AG10803 (cell line): ENCODE measurements at places on chromosomes 13 and 19.
A peak's percentile ranks its signal among the peaks of the same experiment; 100 is the strongest.

GRCh38 chr13:25701304-25701703 lies 329.5 kb downstream of the ATP8A2 start:
- DNase-seq = no peak

- DNase-seq = no peak
Measured at GRCh38 chr19:30106417-30107095, 164.5 kb downstream of the URI1 start.

DNA sequence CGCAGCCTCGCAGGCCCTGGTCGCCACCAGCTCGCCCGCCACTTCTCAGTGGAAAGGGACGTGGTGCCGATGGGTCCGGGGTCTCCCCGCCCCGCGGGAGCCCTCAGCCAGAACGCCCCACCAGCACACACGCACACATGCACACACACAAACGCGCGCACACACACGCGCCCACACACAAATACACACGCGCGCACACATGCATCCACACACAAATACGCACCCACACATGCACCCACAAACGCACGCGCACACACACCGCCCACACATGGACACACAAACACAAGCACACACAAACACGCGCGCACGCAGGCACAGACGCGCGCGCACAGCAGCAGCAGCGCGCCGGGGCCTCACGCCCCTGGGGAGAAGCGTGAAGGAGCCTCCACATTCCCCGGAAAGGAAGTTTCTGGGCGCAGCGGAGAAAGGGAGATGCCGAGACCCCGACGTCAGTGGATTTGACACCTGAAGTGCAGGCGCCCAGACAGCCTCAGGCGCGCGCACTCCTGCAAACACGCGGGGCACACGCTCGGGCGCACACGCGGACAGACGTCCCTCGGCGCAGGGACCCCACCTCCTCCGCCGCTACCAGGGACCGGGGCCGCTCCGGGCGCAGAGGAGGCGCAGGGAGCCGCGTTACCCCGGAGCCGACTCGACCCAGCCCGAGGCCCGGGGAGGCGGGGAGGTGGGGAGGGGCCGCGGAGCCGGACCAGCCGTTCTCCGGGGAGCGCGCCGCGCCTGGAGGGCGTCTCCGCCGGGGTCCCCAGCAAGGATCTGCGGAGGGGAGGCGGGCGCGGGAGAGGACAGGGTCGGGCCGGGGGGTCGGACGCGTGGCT lies 622 bp downstream of the RASA3 start:
- DNase-seq = peak; percentile 36

DNA sequence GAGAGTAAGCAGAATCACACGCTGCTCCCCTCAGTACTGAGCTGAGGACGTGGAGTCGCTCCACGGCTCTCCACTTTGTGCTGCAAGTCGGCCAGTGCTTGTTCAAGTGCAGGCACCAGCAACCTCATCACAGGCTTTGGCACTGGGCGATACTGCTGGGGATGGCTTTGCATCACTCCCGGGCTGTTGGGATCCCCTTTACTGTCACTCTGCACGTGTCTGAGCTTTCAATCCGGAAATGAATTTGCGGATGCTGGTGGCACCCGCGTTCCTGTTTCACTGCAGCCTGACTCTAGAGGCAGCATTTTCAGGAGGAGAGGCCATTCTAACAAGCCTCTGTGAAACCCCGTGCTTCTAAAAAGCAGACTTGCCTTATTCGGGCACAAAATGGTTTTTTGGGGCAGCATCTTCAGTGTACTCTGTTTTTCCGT lies 19.1 kb downstream of the SMARCA4 start:
- no peak for DNase-seq

- DNase-seq = no peak
Measured at GRCh38 chr13:48161530-48162179, 66.8 kb upstream of the MED4 start.

DNA sequence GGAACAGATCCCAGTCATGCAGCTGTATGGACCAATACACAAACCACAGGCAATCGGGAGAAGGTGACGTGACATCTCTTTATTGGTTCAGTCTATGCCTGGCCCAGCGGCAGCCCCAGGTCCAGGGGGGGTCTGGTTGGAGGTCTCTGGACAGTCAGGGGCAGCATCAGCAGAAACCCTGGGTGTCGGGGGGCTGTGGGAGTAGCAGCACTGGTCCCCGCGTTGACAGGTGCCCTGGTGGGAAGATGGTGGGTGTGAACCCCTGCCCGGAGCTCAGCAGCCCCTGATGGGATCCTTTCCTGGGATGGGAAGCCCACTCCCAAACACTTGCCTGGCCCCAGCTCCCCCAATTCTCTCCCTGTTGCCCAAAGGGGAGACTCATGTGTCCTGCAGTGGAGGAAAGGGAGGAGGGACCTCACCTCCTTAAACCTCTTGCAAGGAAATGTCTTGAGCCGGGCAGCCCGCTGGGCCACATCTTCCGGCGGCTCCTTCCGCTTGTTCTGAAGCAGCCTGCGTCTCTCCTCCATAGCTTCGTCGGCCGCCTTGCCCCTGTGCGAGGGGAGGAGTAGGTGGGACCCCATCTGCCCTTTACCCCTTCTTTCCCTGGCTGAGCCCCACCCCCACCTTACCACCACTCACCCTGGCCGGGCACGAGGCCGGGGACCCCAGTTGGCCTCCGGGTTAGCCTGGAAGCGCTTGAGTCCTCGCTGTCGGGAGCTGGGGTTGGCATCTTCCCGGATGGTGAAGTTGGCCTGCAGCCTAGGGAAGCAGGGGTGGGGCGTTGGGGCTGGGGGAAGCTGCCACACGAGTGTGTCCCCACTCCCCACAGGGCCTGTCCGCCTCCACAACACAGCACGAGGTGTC lies 2.4 kb upstream of the LYL1 start:
- DNase-seq = no peak

DNA sequence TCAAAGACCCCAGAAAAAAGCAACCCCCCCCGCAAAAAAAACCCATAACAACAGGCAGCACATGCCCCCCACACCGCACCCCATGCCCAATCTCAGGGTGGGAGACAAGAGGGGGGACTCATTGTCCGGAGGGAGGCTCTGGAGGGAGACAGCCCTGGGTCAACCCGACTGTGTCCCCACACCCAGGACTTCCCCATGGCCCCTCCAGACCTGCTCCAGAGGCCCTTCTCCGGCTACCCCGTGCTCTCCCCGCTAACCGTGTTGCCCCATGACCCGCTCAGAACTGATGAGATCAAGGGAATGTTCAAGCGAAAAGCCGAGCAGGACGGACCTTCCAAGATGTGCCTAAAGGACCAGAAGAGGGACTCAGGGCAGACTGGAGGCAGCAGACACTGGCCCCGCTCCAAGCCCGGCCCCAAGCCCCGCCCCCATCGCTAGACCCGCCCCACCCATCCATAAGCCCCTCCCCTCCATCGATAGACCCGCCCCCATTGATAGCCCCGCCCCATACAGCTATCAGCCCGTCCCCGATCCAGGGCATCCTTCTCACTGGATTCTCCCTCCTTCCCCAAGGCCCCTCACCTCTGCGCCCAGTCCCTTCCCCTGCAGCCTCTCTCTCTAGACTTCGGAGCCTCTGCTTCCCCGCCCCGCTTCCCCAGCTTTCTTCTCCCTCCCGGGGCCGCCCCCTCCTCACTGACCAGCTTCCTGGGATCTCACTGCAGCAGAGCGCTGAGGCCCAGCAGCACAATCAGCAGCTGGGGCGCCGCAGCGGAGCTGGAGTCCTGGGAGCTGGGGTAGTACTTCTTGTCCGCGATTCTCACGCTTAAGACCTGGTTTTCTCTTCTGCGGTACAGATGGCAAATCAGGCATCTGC lies 2.2 kb downstream of the BST2 start:
- DNase-seq = no peak

- DNase-seq = no peak
Measured at GRCh38 chr13:45889590-45890243, 38.2 kb upstream of the SIAH3 start.

DNA sequence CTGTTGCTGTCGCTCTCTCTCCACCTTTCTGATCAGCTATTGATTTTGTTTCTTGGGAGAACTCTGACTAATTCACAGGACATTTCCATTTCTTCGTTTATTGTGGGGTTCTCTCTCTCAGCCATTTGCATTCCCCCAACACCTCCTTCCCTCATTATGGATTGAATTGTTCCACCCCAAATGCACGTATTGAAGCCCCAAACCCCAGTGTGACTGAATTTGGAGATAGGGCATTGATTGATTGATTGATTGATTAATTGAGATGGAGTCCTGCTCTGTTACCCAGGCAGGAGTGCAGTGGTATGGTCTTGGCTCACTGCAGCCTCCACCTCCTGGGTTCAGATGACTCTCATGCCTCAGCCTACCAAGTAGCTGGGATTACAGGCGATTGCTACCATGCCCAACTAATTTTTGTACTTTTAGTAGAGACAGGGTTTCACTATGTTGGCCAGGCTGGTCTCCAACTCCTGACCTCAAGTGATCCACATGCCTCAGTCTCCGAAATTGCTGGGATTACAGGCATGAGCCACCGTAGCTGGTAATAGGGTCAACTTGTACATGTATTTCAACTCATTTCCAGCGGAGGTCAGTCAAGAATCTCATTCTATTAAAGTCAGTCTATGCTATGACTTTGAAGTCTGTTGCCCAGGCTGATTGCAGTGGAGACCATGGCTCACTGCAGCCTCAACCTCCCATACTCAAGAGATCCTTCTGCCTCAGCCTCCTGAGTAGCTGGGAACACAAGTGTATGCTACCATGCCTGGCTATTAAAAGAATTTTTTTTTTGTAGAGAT lies 13.6 kb downstream of the NFILZ start:
- DNase-seq = no peak

DNA sequence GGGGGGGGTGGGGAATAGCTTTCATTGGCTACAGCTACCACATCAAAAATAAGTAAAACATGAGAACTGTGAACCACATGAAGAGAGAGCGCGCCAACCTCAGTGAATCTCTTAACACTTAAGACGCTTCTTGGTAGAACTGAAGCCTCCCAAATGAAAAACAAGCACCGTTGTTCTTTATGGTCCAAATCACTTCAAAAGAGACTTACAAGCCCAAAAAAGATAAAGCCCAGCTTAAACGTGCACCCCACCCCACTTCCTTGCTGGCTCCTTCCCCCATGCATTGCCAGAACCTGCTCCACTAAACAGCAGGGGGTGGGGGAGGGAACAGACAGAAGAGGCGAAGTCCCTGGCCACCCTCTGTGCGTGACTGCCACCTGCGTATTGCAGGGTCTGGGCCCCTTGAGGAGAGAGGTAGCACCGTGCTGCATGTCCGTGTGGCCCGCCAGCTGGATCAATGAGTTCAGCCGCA lies 479.1 kb downstream of the FOXO1 start:
- no peak for DNase-seq

- no peak for DNase-seq
Measured at GRCh38 chr13:62829486-62829885, 1413.8 kb upstream of the PCDH20 start.
